Head of caudate nucleus (tissue), 42 donors: ENCODE measurements at places on chromosomes 4 and X.

- no peak for DNase-seq
Measured at GRCh38 chr4:140679576-140679975, 76.6 kb downstream of the TBC1D9 start.

DNA sequence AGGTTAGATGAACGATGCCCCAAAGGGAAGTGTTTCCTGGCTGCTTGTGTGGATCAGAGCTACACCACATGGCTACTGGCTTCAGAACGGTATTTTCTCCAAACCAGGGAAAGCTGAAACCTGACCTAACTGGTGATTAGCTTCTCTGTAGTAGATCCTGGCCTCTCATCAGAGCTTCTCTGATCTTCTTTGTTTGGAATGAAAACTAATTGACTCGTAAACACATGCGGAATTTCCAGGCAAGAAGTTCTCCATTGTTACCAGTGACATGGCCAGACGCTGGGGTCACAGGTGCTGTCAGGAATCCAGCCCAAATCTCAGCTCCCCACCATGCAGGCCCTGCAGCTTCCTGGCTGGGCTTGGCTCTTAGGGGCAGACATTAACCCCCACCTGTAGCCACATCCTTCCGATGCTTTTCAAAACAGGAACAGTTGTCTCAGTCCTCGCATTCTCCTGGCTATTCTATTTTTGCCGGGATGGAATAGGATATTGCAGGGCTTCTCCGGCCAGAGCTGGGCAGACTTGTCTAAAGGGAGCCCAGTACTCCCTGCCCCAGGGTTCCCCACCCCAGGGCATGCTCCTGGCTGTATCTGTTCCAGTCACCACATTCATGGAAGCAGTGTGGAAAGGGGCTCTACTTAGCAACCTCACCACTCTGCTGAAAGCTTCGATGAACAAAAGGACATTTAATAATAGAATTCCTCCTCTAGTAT is 305.4 kb upstream of the F9 start:
- DNase-seq = no peak

GRCh38 chrX:11376163-11376562 is 83.0 kb downstream of the AMELX start:
- no peak for DNase-seq

DNA sequence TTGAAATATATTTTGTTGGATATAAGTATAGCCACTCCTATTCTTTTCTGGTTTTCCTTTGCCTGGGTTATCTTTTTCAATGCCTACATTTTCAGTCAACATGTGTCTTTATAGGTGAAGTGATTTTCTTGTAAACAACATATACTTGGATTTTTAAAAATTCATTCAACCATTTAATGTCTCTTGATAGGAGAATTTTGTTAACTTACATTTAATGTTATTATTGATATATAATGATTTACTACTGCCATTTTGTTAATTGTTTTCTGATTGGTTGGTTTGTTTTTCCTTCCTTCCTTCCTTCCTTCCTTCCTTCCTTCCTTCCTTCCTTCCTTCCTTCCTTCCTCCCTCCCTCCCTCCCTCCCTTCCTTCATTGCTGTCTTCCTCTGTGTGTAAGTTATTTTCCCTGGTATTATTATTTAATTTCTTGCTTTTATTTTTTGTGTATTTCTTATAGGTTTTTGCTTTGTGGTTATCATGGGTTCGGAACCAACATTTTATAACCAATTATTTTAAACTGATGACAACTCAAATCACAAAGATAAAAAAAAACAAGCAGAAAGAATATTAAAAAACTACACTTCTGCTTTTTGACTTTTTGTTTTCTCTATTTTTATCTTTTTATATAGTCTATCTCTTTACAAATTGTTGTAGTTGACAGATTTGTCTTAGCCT is 330.1 kb upstream of the GRID2 start:
- no peak for DNase-seq

GRCh38 chr4:81084634-81085033 is 54.1 kb downstream of the BMP3 start:
- no peak for DNase-seq

DNA sequence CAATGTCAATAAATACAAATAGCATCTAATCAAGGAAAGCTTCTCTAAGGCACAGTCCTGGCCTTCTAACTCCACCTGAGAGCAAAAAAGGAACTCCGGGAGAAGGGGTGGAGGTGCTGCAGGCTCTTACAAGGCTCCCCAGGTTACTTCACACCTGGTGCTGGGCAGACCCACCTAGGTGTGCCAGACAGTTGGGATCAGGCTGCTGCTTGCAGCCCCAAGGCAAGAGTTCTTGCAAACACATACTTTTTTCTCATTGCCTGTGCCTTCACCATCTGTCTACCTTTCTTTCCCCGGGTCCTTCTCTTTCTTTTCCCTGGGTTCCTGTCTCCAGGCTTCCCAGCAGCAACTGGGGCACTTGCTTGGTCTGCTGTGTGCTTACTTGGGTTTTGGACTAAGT is 81.4 kb upstream of the STIM2 start:
- DNase-seq = no peak
